ENCODE measurements at places on chromosomes 11 and 22.

GRCh38 chr11:129417458-129417857, 41.8 kb downstream of the BARX2 start:
- no peak for DNase-seq

GRCh38 chr11:92681586-92681985, 287.9 kb upstream of the MTNR1B start:
- no peak for DNase-seq

DNA sequence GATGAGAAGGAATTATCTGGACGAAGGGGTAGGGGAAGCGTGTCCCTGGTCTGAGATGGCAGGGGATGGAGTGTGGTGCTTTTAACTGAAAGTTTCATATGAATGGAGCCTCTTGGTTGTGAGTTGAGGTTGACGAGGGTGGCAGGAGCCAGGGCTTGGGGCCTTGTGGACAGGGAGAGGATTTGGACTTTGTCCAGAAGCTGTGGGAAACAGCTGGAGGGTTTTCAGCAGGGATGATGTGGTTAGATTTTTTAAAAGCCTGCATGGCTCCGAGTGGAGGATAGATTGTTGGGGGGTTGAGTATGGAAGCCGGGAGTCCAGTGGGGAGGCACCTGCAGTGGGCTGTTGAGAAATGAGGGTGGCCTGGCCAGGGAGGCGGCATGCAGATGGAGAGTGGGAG, 24.8 kb downstream of the MYO7A start:
- no peak for DNase-seq

DNA sequence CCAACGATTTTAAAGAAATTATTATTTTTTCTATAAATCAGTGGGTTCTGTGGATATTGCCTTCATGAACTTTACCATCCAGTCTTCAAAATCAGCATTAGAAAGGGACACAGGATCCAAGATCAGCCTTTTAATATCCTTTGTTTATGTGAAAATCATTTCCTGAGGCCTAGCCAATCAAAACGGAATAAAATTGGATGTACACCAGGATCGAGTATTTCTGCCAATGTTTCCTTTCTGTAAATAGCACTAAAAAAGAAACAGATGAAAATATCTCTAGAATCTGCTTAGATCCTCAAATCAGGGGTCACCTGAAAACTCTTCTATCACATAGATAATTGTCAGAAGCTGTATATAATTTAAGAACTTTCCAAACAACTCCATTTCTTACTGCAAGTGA, 1598.5 kb downstream of the LRRC4C start:
- no peak for DNase-seq

GRCh38 chr22:36258701-36259614, 6.0 kb downstream of the APOL1 start:
- DNase-seq = peak; percentile 61

DNA sequence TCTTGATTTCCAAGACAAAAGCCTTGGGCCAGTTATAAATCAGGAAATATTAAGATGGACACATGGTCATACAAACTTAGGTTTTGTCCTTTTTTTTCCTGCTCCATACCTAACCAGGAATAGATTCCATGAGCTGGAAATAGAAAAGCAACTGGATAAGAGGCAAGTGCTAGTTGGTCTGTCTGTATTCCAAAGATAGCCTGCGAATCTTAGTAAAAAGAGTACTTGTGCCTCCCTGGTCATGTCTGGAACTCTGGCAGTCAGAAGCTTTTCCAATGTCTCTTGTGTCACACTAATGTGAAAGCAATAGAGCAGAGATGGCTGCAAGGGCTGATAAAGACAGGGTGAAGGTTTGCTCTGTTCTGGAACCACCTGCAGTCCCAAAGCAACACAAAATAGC, 590.2 kb upstream of the ANO5 start:
- no peak for DNase-seq

- peak; percentile 54 for DNase-seq
These were observed 41.1 kb downstream of the GRAMD4 start for GRCh38 chr22:46661221-46661851.

DNA sequence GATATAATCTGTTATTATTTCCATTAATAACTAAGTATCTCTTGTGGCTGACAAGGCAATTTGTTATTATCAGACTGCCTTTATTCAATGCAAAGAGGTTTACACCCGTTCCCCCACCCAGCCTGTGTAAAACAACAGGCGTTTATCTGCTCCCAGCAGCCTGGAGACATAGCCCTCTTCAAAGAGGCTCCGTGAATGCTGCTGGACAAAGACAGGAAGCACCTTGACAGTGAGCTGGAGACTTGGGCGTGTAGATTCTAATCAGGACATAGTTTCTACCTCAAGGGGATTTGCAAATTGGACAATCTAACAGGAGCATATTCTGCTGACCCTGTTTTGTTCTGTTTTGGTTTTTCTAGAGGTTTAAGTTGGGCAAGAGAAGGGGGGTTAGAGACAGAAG, 733.0 kb upstream of the KIRREL3 start:
- DNase-seq = no peak

GRCh38 chr11:11845071-11845470, 3.3 kb downstream of the USP47 start:
- no peak for DNase-seq

Measured in mesenchymal stem cell (in vitro differentiated cells and primary cell).